ENCODE measurements at places on chromosomes 7 and 10.

- DNase-seq, result no peak
Observed at GRCh38 chr10:58951746-58952145, 224.7 kb upstream of the PHYHIPL start.

GRCh38 chr7:140677496-140677895 lies 4.8 kb downstream of the ADCK2 start:
- DNase-seq, result no peak

GRCh38 chr10:123429706-123430221 lies 236.4 kb upstream of the GPR26 start:
- DNase-seq, result no peak

- DNase-seq, result peak; percentile 85
Observed at GRCh38 chr10:119305860-119306513, 98.6 kb downstream of the GRK5 start.

GRCh38 chr7:65960351-65961074 lies 21.5 kb downstream of the GUSB start:
- no peak for DNase-seq

GRCh38 chr10:15789793-15790525 lies 70.2 kb upstream of the ITGA8 start:
- no peak for DNase-seq

GRCh38 chr7:57646901-57647246 lies 196.9 kb downstream of the ZNF716 start:
- DNase-seq, result no peak

DNA sequence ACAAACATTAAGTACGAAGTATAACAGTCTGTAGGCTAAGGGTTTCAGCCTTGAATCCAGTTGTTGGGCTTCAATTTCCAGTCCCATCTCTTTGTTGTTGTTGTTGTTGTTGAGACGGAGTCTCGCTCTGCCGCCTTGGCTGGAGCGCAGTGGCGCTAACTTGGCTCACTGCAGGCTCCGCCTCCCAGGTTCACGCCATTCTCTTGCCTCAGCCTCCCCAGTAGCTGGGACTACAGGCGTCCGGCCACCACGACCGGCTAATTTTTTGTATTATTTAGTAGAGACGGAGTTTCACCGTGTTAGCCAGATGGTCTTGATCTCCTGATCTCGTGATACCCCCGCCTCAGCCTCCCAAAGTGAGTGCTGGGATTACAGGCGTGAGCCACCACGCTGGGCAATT lies 464.9 kb downstream of the ANKRD7 start:
- no peak for DNase-seq

DNA sequence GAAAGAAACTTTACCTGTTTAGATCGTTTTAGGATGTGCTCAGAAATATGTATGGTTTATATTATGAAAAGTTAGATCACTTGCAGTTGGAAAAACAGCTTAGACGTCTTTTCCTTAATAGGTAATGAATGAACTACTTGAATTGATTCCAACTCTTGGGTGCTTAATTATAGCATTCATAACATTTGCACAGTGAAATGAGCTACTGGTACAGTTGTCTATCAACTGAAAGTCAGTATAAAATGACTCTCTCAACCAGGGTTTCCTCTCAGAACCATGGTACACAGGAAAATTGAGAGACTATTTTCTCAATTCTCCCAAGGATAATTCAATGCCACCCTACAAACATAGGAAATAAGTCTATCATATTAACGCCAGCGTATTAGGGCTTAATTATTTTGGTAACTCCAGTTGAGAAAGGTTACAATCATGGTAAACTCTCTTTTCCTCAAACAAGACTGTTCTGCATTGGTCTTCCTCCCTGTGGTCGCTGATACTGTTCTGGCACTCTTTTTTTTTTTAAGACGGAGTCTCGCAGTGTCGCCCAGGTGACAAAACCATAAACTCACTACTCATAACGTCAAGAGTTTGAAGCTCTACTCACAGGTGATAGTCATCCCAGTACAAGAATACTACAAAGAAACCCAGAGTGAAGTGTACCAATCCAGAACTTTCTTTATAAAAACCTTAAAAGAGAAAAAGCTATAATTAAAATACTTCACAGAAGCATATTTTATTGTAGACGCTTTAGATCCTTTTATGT lies 2.0 kb downstream of the ANLN start:
- DNase-seq, result no peak

GRCh38 chr7:100124301-100125230 lies 2.2 kb upstream of the MBLAC1 start:
- DNase-seq, result no peak

GRCh38 chr10:22148961-22149360 lies 68.9 kb downstream of the EBLN1 start:
- DNase-seq, result no peak

GRCh38 chr10:116281775-116282174 lies 8.8 kb upstream of the GFRA1 start:
- no peak for DNase-seq

DNA sequence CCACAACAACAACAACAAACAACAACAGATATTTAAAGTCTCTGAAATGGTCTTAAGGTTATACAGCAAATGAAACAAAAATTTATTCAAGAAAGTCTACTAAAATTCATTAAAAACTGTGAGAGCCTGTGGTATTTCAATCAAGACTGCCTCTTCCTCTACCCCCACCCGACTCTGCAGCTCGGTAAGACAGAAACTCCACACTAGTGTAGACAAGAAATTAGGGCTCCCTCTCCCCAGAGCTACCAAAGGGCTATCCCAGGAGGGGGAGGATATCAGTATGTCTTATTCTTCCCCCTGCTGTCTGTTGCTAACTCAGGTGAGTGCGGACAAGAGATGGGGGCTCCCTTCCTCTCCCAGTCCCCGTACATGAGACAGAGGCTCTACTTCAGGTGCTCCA lies 71.0 kb upstream of the TMEM140 start:
- DNase-seq, result no peak

GRCh38 chr7:47343061-47343455 lies 238.9 kb downstream of the TNS3 start:
- DNase-seq, result no peak

- DNase-seq, result no peak
Observed at GRCh38 chr10:52665821-52666220, 106.8 kb downstream of the MBL2 start.

DNA sequence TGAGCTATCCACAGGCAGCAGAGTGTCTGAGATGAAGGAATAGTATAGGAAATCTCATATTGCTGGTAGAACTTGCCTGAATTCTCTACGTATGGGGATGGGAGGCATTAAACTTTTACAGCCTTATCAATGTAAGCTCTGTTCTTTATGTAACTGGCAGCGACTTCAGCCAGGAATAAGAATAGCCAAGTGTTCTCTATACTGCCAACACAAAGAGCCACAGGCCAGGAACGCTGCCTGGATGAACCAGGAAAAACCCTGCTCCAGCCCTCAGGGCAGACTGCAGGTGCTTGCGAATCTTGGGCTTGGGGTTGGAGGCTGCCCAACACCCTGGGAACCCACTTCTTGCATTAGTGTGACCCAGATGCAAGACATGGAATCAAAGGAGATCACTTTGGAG lies 6.1 kb upstream of the OLAH start:
- no peak for DNase-seq

GRCh38 chr7:47945261-47946015 lies 2.8 kb downstream of the PKD1L1 start:
- peak; percentile 75 for DNase-seq
